Esophagus mucosa (tissue), 1 donor: ENCODE measurements at places on chromosomes 16 and 17.

GRCh38 chr16:31371008-31371407, 16.0 kb downstream of the ITGAX start:
- ATAC-seq = peak; percentile 23

DNA sequence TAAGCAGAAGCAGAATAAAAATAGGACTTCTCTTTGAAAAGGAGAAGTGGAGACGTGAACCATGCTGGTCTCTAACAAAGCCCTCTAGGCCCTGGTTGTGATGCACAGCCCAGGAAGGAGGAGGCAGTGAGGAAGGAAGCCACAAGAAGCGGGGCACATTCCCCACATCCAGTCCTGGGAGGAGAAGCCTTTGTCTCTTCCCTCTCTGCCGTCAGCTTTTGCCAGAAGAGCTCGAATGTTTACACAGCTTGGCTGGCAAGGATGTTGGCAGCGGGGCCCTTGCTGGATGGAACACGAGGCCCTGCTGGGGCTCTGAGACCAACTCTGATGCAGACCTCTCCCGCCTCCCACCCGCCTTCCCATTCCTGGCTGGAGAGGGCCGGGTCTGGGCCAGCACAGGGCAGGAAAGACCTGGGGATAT, 91.3 kb downstream of the MAF start:
- peak; percentile 31 for ATAC-seq

GRCh38 chr16:7452090-7452489, 119.4 kb downstream of the RBFOX1 start:
- ATAC-seq = no peak

DNA sequence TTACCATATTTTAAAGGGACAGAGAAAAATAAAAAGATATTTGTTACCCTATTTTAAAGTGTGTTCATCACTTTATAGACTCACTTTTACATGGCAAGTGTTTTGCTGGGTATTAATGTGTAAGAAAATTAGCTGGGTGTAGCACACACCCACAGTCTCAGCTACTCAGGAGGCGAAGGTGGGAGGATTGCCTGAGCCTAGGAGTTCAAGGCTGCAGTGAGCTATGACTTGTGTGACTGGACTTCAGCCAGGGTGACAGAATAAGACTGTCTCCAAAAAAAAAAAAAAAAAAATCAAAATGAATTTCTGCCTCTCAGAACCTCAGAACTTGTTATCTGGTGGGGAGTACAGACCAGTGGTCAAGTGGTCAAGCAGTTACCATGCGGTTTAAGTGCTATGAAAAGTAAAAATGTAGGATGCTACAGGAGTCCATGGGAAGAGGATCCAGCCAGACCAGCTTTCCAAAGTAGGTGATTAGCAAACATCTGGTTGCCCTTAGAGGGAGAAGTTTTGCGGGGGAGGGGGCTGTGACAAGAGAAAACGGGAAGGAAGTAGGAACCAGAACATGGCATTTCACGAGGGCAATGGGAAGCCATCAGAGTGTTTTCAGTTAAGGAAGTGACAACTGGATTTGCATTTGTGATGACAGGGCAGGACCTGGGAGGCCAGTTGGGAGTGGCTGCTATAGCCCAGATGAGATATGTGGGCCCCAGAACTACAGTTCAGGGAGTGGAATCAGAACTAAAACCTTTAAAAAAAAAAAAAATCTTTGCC, 13.9 kb downstream of the CNEP1R1 start:
- ATAC-seq = peak; percentile 78

DNA sequence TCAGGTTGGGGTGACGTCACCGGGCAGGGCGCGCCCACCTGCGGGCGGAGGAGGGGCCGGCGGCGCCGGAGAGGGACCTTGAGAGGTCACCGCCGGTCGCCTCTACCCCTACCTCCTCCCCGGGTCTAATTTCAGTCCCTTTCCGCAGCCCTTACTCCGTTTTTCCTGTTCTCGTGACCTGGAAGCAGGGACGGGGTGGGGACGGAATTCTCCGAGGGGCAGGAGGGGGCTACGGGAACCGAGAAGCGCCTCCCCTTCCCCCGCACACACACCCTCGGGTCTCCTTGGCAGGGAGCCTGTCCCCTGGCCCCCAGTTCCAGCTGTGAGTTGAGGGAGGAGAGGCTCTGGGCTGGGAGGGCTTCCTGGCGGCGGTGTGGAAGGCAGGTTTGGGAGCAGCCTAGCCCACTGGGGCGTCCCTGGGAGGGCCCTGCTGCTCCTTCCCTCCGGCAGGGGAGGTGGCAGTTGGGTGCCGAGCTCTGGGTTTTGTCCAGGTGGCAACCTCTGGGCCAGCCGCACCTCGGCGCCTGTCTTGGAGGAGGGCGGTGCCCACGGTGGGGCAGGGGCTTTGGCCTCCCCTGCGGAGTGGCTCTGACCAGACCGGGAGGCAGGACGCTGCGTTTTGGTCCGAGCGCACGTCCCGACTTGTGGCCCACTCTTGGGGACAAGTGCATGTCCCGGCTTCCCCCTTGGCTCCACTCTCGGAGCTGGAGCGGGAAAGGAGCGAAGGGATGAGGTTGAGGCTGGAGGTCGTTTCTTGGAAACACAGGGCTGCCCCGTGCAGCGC, 773 bp downstream of the SYNGR3 start:
- no peak for ATAC-seq

GRCh38 chr16:17230932-17231581, 239.7 kb downstream of the XYLT1 start:
- ATAC-seq = no peak

- ATAC-seq = no peak
Measured at GRCh38 chr17:63125987-63126386, 160.0 kb downstream of the TANC2 start.

GRCh38 chr16:30028438-30029076, 2.5 kb downstream of the TLCD3B start:
- no peak for ATAC-seq
